ENCODE measurements at places on chromosomes 4 and X.

GRCh38 chr4:98485816-98486345 lies 172.5 kb downstream of the TSPAN5 start:
- DNase-seq = no peak

DNA sequence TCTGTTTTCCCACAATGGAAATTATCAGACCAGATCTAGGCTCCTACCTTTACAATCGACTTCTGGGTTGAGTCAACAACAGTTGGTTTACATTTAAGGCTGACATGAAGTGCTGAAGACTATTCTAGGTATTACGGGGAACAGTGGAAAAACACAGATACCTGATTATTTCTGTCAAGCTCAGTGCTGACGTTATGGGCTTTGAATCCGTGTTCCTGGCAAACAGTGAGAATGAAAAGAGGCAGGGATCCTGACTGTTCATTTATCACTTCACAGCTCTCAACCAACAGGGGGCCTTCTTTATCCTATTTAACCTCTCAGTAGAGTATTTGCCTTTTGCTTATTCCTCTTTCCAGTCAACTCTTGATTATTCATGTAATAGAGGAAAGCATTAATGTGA lies 43.1 kb downstream of the TMEM164 start:
- DNase-seq = no peak

DNA sequence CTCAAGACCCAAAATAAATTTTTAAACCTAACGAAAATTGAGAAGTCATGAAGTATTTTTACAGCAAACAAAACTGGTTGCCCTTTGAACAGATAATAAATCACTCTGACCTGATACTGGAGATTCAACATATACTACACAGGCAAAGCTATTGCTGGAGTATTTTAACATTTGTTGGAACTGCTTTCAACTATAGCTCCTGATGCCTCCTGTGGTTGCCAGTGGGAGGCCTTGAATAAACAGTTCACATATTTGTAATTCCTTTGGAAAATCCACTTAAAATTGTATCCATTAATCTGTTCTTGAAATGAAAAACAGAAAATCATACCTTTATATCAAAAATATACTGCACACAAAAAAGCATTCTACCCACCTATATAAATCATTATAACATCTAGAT lies 605.1 kb downstream of the KCTD8 start:
- no peak for DNase-seq

- no peak for DNase-seq
Measured at GRCh38 chr4:181646864-181647263, 596.3 kb upstream of the TENM3 start.

GRCh38 chrX:65196758-65197360 lies 220.6 kb upstream of the ZC4H2 start:
- no peak for DNase-seq

- DNase-seq = no peak
Measured at GRCh38 chr4:16133406-16133805, 49.6 kb upstream of the PROM1 start.

GRCh38 chrX:22527302-22527701 lies 254.6 kb downstream of the CBLL2 start:
- no peak for DNase-seq

- DNase-seq = no peak
Measured at GRCh38 chrX:53116101-53116500, 22.2 kb downstream of the KANTR start.

DNA sequence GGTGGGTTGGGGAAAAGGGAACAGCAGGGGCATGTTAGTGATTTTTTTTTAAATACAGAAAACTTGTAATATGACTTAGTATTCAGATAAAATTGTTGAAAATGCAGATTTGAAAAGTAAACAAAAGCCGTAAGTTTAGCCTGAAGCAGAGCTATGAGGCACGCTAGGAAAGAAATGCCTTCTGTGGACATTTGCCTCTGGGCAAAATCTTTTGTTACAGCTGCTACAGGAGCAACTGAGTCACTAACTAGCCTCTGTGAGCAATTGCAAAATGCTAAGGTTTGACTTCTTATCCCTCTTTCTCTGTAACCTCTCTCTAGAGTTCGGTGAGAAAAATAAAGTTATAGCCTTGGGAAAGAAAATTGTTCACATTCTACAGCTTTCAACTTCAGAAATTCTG lies 350.0 kb downstream of the SLC7A11 start:
- no peak for DNase-seq

GRCh38 chr4:42101446-42101975 lies 50.9 kb downstream of the BEND4 start:
- DNase-seq = no peak

DNA sequence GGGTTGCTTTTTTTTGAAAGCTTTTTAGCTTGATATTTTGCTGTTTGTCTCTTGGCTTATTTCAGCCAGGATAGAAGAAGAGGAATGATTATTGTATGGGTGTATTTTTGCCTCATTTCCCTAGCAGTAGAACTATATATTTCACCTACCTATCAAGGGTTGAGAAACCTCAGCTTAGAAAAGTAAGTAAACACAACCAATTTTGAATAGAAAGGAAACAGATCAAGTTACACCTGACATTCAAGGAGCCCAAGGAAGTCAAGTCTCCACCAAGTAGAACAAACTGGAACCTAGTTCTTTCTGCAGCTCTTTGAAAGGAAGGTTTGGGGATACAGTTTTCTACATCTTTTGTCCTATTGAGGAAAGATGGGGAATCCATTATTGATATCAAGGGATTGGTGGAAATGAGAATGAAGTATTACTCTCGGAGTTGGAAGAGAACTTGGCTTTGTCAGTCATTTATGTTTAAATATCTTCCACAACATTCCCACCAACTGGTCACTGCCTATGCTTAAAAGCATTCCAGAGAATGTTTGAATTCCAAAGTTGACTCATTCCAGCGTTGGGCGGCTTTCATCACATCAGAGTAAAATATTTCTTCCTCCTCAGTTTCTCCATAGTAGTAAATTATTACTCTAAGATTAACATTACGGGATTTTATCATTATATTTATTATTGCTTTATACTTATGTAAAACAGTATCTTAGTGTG lies 207.8 kb upstream of the CNKSR2 start:
- DNase-seq = no peak

GRCh38 chr4:118289794-118290193 lies 63.0 kb downstream of the PRSS12 start:
- DNase-seq = no peak

- no peak for DNase-seq
Measured at GRCh38 chr4:86977621-86978184, 42.9 kb downstream of the AFF1 start.

GRCh38 chr4:67894659-67895058 lies 10.9 kb upstream of the TMPRSS11D start:
- DNase-seq = no peak

DNA sequence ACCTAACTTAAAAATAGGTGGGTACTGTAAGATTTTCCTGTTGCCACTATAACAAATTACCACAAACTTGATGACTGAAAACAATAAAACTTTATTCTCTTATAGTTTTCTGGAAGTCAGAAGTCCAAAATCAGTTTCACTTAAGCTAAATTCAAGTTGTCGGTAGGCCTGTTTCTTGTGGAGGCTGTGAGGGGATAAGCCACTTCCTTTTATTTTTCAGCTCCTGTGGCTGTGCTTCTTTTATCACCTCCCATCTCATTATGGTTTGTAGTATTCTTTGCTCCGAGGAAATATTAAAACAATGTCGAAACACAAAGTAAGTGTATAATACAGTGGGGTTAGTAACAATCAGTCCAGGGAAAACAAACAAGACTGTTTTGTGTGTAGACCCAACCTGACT lies 610.5 kb upstream of the TECRL start:
- DNase-seq = no peak

DNA sequence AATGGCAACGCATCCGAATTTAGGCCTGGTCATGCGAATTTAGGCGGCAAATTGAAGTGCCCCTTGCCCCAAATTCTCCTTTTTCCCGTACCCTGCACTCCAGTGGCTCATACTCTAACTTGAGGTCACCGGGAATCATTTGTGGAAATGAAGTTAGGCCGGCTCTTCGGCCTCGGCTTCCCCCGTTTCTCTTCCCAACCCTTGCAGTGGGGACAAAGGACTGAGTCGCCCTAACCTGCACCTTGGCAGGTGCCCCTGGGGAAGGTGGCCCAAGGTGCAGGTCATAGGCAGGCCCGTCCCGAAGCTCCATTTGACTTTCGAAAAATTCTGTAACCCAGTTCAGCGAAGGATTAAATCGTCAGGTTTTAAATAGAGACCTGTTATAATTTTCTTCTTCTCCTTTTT lies 811 bp downstream of the SRD5A3 start:
- DNase-seq = no peak

GRCh38 chr4:67702166-67702565 lies 1.2 kb upstream of the UBA6 start:
- no peak for DNase-seq

DNA sequence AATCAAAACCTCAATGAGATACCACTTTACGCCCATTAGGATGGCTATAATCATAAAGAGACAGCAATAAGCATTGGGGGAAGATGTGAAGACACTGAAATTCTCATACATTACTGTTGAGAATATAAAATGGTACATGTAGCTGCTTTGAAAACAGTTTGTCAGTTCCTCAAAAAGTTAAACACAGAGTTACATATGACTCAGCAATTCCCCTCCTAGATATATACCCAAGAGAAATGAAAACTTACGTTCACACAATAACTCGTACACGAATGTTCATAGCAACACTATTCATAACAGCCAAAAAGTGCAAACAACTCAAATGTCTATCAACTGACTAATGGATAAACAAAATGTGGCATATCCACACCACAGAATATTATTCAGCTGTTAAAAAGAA lies 36.6 kb downstream of the PHF8 start:
- no peak for DNase-seq

DNA sequence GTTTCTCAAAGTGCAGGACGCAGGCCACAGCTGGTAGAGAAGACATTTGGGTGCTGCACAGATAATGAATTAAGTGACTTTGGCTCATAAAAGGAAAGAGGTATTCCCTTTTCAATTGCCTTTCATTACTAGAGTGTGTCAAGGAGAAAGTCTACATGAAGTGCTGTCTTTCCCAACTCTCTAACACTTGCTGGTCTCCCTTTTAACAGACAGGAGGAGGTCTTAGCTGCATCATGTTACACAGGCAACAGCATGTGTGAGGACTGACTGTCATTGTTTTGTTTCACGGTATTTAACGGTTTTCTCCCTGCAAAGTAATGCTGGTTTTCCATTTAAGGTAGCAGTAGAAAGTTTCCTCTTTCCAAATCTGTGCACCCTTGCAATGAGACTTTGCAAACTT lies 291.3 kb upstream of the LDB2 start:
- DNase-seq = no peak

DNA sequence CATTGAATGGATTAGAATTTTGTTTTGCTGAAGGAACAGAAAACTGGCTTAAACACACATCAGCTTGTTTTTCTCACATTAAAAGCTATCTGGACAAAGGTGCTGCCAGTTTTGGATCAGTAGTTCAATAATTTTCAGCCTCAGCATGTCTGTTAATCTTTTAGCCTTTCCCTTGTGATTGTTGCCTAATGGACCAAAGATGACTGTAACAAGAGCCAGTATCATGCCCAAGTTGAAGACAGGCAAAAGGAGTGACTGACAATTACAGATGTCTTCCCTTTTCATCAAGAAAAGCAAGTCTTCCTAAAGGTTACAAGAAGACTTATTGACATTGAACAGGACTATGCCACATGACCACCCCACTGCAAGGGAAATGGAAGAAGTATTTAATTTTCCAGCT lies 419.7 kb downstream of the MAPK10 start:
- no peak for DNase-seq

GRCh38 chr4:3387154-3387942 lies 54.4 kb upstream of the HGFAC start:
- no peak for DNase-seq

DNA sequence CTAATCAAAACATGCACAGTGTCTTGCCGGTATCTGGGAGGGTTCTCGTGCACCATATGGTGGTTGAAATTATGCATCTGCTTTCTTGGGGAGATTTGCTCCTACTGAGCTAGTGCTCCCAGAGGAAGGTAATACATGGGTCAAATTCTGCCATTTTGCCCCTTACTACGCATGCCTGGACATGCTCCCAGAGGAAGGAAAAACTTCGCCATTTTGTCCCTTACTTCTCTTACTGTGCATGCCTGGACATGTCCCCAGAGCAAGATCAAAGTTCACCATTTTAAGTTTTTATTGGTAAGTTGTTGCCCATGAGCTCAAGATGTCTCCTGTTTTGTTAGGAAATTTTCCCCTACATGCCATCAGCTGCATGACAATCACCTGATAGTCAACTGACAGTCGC lies 252.1 kb upstream of the KLHL4 start:
- DNase-seq = no peak

DNA sequence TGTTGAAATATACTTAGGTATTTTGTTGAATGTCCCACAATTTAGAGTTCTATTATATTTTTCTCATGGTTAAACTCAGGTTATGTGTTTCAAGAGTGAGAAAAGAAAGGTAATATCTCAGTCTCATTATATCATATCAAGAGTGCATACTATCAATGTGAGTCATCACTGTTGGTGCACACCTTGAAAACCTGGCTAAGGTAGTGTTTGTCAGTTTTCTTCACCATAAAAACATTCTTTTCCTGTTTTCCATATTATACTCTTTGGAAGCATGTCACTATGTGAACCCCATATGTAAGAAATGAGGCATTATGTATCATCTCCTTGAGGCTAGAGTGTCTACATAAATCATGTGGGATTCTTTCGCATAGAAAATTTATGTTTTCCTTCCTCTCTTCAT lies 307.6 kb upstream of the CTSO start:
- no peak for DNase-seq

- no peak for DNase-seq
Measured at GRCh38 chrX:19593690-19594089, 78.4 kb upstream of the MAP3K15 start.

DNA sequence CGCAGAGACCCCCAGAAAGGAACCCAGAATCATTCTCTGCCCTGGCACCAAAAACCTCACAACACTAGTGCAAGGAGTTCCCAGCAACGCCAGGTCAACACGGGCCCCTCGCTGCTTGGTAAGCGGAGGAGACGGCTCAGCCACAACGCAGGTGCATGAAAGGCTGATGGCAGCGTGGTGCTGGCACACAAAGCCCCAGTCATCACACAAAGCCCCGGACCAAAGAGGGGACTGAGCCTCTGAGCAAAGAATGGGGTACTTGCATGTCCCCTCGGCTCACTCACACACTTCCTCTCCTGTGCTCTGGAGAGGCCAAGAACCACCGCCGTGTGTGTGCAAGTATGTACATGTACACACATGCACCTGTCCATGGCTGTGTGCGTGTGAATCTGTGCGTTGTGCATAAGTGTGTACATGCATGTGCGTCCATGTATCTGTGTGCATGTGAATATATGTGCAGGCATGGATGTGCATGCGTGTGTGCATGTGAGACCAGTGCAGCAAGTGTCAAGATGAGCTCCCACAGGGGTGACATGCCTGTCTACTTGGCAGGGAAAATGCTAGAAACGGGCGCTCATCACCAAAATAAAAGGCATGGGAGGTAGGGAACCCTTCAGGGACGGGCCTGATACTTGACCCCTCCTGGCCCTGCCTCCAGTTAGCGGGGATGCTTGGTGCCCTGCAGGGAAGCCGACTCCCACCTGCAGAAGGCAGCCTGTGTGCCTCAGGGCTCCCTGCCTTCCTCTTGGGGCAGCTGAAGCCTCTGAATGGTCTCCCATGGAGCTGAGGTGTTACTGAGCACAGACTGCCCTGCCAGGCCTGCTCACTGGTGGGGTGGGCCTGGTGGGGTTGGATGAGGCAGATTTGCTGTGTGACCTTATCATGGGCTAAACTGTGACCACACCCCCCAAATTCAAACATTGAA lies 60.4 kb downstream of the ZFYVE28 start:
- no peak for DNase-seq

- no peak for DNase-seq
Measured at GRCh38 chrX:24410514-24411189, 50.2 kb downstream of the SUPT20HL1 start.
